ENCODE measurements at places on chromosomes 1 and 21. TPM values are rescaled to one million over a fixed set of nuclear protein-coding genes. Genes with fewer than 3 reads are reported as not detected.

KLHDC9 gene
- total RNA-seq: 3.5 TPM

CTSS gene
- 25.8 TPM for total RNA-seq

CYP2J2 gene
- 0.13 TPM for total RNA-seq

TSPAN2 gene
- 0.12 TPM for total RNA-seq

KIF17 gene
- total RNA-seq: 0.19 TPM

SLC39A1 gene
- 104 TPM for total RNA-seq

STYXL2 gene
- total RNA-seq: not detected
